H1 (cell line): ENCODE measurements at places on chromosomes 12 and 14. TPM values are rescaled to one million over a fixed set of nuclear protein-coding genes. Genes with fewer than 3 reads are reported as not detected.

TPPP2 gene
- not detected in 2 replicates for polyA plus RNA-seq

TGFB3 gene
- 0.86 and 1.5 TPM in 2 replicates for polyA plus RNA-seq

CD9 gene
- 173 and 319 TPM in 2 replicates for polyA plus RNA-seq

GRIP1 gene
- polyA plus RNA-seq, result 4.5 and 5.2 TPM in 2 replicates

RND1 gene
- polyA plus RNA-seq, result 17.1 and 17.8 TPM in 2 replicates

GRCh38 chr12:12582193-12582881 lies 19.7 kb upstream of the DUSP16 start:
- no peak for DNase-seq

GRCh38 chr12:110750784-110751461 lies 8.2 kb upstream of the PPP1CC start:
- no peak for DNase-seq

- DNase-seq, result no peak
Measured at GRCh38 chr14:27127838-27128237, 530.0 kb upstream of the NOVA1 start.

- no peak for DNase-seq
Measured at GRCh38 chr14:89201645-89202044, 215.4 kb downstream of the FOXN3 start.

GRCh38 chr12:76688631-76689030 lies 75.3 kb upstream of the ZDHHC17 start:
- no peak for DNase-seq

- DNase-seq, result no peak
Measured at GRCh38 chr14:52954346-52955214, 3.7 kb upstream of the FERMT2 start.

DNA sequence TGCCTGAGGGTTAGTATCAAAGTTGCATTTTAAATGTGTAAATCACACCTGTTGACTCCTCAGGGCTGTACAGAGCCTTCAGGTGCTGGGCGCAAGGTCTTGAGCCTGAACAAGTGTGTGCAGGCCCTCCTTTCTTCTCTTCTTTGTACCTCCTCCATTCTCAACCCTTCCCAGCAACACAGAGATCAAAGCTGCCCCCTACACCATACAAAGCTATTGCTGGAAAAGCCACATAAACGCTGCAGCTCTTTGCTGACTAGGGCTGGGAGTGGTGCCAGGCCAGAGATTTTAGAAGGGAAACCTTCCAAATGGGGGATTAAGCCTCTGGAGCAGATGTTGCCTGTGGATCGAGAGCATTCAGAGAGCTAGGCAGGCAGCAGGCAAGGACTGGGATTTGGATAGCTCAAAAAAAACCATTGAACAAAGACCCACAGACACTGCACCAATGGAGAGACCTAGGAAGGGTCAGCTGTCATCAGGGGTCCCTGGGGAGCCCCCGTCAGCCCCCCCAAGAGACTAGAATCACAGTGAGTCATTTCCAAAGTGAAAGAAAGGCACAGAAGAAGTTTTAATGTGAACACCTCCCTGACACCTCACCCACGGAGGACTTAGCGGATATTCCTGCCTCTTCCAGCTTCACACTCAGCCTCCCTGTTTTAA lies 18.2 kb upstream of the SUSD6 start:
- no peak for DNase-seq
